Mammary microvascular endothelial cell (primary cell): ENCODE measurements at places on chromosomes 3 and 15. TPM values are rescaled to one million over a fixed set of nuclear protein-coding genes. Genes with fewer than 3 reads are reported as not detected.

GABRA5 gene
- not detected in 2 replicates for total RNA-seq

TMEM212 gene
- not detected in 2 replicates for total RNA-seq

DNAH12 gene
- total RNA-seq, result under 0.01 TPM in 2 replicates

ROBO1 gene
- 2.6 and 4.1 TPM in 2 replicates for total RNA-seq

CCR8 gene
- total RNA-seq, result not detected in 2 replicates

CMTM6 gene
- 123 and 131 TPM in 2 replicates for total RNA-seq

RPS17 gene
- total RNA-seq, result 3,563 and 3,598 TPM in 2 replicates

EXOG gene
- total RNA-seq, result 8.7 and 15.9 TPM in 2 replicates

ZNF860 gene
- total RNA-seq, result 0.89 and 1.6 TPM in 2 replicates

RTP4 gene
- total RNA-seq, result 5.5 and 8.3 TPM in 2 replicates

SRGAP3 gene
- total RNA-seq, result 0.07 and 0.10 TPM in 2 replicates

CPB1 gene
- not detected in 2 replicates for total RNA-seq

CIDEC gene
- total RNA-seq, result not detected in 2 replicates

PCNP gene
- total RNA-seq, result 60.6 and 62.5 TPM in 2 replicates

SPINK8 gene
- not detected in 2 replicates for total RNA-seq

DNAJA4 gene
- total RNA-seq, result 6.3 and 7.8 TPM in 2 replicates

PSTPIP1 gene
- total RNA-seq, result 0.60 TPM in 1 of 2 replicates, not detected in the other

OXTR gene
- under 0.01 and 0.13 TPM in 2 replicates for total RNA-seq

KLHL40 gene
- not detected in 2 replicates for total RNA-seq

SEMA6D gene
- 7.0 and 11.2 TPM in 2 replicates for total RNA-seq

GATM gene
- 0.13 and 0.69 TPM in 2 replicates for total RNA-seq

CHRD gene
- total RNA-seq, result 0.07 and 1.7 TPM in 2 replicates

PLSCR1 gene
- total RNA-seq, result 172 and 175 TPM in 2 replicates

DUOX2 gene
- not detected in 2 replicates for total RNA-seq

TNK2 gene
- 14.3 and 19.7 TPM in 2 replicates for total RNA-seq

PPP1R14D gene
- not detected in 2 replicates for total RNA-seq

LRRIQ4 gene
- total RNA-seq, result not detected in 2 replicates

TRIP4 gene
- 7.9 and 15.3 TPM in 2 replicates for total RNA-seq

MLF1 gene
- 1.9 and 10.1 TPM in 2 replicates for total RNA-seq

GUCA1C gene
- not detected in 2 replicates for total RNA-seq

MST1R gene
- 0.79 and 1.7 TPM in 2 replicates for total RNA-seq

ST3GAL6 gene
- 25.0 and 28.8 TPM in 2 replicates for total RNA-seq

GABRR3 gene
- not detected in 2 replicates for total RNA-seq

CACNA2D3 gene
- total RNA-seq, result not detected in 2 replicates

MINAR1 gene
- 0.07 and 0.10 TPM in 2 replicates for total RNA-seq

USP8 gene
- total RNA-seq, result 47.4 and 56.5 TPM in 2 replicates

POLQ gene
- 5.4 and 5.8 TPM in 2 replicates for total RNA-seq

OR5K2 gene
- not detected in 2 replicates for total RNA-seq

LRRC2 gene
- total RNA-seq, result 0.47 and 0.64 TPM in 2 replicates

RARB gene
- 32.2 and 35.0 TPM in 2 replicates for total RNA-seq

TRH gene
- total RNA-seq, result not detected in 2 replicates

SUCNR1 gene
- not detected in 2 replicates for total RNA-seq

IQCF5 gene
- not detected in 2 replicates for total RNA-seq

CDAN1 gene
- total RNA-seq, result 10.9 and 11.9 TPM in 2 replicates

LMAN1L gene
- total RNA-seq, result not detected in 2 replicates

RHOA gene
- 580 and 638 TPM in 2 replicates for total RNA-seq

CFAP161 gene
- 1.8 and 2.0 TPM in 2 replicates for total RNA-seq

SLC28A2 gene
- not detected in 2 replicates for total RNA-seq
